ENCODE measurements at places on chromosomes 7 and 10.

DNA sequence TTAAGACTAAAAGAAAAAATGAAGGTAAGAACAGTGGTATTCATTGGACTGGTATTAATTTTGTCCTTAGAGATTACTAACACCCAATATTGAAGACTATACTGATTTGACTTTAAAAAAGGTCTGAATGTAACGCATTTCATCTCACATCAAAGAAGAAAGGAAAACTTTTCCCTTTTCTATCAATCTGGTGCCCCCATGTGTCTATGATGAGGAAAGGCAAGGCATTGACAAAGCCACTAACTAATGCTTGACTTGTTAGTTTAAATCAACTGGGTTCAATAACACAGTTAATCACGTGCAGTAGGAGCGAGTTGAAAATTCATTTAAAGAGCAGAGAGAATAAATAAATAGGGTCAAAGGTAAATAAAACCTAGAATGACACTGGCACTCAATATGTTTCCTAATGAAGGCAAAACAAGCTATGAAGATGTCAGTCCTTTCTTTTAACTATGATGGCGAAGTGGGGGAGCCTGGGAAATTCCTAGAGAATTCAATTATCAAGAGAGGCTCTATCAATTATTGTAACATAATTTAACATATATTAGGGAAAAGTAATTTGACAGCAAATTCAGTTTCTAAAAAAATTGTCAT, 180.9 kb downstream of the ANK3 start:
- DNase-seq: peak; percentile 63

GRCh38 chr10:119734396-119735332, 8.8 kb downstream of the INPP5F start:
- no peak for DNase-seq

DNA sequence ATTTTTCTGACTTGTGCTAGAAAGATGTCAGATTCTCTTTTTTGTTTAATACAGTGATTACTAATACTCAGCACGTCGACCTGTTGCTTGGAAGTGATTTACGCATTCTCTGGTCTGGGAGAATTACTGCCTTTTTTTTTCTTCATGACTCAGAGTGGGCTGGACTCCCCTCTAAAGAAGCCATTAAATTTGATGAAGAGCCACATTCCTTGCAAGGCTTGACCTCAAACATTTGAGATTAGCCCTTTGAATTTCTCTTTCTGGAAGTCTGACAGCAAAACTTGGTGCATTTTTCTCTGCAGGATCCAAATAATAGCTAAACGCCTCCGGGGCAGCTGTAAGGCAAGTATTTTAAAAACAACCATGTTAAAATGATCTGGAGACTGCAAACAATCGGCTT, 171.6 kb downstream of the GALNT17 start:
- DNase-seq: no peak

DNA sequence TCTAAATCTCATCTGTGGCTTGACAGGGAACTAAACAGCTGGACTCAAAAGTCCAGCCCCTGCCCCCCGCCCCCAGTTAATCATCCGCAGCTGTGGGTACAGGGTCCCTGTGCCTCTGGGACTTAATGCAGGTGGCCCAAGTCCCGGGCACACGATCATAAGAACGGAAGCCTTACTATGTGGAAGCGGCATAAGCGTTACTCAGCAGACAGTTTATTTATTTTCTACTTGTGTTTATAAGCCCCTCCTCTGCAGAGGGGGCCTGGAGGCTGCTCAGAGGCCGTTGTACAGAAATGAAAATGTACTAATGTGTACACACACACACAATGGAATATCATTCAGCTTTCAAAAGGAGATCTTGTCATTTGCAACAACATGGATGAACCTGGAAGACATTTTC, 158.0 kb upstream of the TNS3 start:
- DNase-seq: no peak

GRCh38 chr10:25157650-25158049, 17.2 kb upstream of the GPR158 start:
- no peak for DNase-seq

All from Kasumi-1 (cell line).